ENCODE measurements at places on chromosomes 5 and 9.

GRCh38 chr9:112892981-112893380, 2.3 kb upstream of the SLC46A2 start:
- DNase-seq = no peak

GRCh38 chr5:167008705-167009104, 1282.7 kb upstream of the WWC1 start:
- no peak for DNase-seq

- DNase-seq = no peak
These were observed 146.4 kb upstream of the RETREG1 start for GRCh38 chr5:16763211-16763610.

GRCh38 chr5:174612686-174613085, 111.7 kb upstream of the MSX2 start:
- DNase-seq = no peak

GRCh38 chr9:123954518-123955280, 24.8 kb upstream of the DENND1A start:
- no peak for DNase-seq

DNA sequence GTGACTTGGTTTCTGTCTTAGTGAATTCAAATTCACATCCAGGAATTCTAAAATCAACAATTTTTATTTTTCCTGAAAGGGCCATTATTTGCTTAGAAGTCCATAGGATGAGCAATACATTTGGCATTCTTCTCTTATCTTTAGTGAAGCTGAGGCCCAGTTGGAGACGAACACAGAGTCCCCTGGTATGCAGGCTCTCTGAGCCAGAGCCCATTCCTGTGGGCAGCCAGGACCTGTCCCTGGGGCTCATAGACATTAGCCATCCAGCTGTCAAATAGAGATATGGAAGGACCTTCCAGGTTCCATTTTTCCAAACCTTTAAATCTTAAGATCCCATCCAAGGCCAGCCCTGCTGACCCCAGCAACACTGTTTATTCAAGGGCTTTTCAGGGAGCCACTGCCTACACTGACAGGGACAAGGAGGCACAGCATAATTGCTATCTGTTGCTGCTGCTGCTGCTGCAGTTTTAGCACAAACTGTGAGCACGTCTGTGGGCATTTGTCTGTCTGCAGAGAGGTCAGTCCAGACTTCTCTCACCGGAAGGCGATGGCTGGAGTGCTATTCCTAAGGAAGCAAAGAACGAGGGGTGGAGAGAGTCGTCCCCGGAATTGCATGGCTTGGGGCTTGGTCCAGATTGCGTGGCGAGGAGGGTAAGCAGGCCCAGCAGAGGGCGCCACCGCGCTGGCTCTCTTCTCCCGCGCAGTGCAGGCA, 639.0 kb downstream of the CCDC171 start:
- DNase-seq = peak; percentile 79

DNA sequence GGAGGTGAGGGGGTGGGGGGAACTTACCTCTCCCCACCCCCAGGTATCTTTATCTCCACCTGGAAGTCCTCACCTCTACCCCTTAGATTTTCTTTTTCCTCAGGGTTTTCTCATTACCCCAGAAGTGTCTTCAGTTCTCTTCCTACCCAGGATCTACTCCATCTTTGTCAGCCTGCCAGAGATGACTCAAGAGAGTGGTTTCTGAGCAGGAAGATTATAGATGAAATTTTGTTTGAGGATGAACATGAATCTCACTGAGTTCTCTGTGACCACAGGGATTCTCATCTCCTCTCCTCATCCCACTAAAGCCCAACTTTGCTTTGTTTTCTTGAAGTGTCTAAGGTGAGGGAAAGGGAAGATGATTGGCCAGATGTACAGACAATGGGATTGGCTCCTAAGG, 5.2 kb upstream of the HINT2 start:
- no peak for DNase-seq

DNA sequence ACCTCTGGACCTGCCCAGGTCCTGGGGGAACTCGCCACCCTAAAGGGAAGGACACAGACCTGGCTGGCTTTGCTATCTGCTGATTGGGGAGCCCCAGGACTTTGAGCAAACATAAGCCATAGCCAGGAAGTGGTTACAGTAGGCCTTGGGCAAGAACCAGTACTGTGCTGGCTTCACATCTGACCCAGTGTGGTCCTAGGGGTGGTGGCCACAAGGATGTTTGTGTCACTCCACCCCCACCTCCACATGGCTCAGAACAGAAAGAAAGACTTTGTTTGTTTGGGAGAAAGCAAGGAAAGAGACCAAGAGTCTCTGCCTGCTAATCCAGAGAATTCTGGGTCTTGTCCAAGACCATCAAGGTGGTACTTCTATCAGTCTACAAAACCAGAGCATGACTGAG, 334.2 kb downstream of the SPOCK1 start:
- DNase-seq = no peak

GRCh38 chr5:127176769-127177168, 103.5 kb upstream of the C5orf63 start:
- no peak for DNase-seq

GRCh38 chr9:89801341-89801740, 196.5 kb downstream of the GADD45G start:
- no peak for DNase-seq

GRCh38 chr9:89680547-89681467, 76.0 kb downstream of the GADD45G start:
- DNase-seq = no peak

DNA sequence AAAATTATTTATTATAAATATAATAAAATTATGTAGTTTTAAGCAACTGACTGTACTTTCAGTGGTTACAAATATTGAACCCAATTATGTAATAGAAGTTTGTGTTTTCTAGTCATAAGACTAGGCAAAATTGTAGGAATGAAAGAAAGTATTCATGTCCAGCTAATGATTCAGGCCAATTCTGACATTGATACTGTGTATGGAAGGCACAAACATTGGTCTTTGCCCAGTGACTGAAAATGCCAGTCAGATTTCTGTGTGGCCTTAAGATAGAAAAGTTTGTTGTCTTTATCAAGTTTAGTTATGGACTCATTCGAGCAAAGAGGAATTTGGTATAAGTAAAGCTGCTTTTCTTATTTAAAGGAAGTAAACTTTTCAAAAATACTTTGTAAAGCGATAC, 60.3 kb downstream of the SLC12A2 start:
- no peak for DNase-seq

GRCh38 chr5:135072387-135073281, 38.6 kb upstream of the PITX1 start:
- no peak for DNase-seq

- DNase-seq = no peak
These were observed 672.8 kb downstream of the ACTL7B start for GRCh38 chr9:108182950-108183381.

GRCh38 chr5:147485046-147485445, 24.8 kb downstream of the DPYSL3 start:
- no peak for DNase-seq

GRCh38 chr5:85441853-85442252, 1057.2 kb upstream of the EDIL3 start:
- no peak for DNase-seq

GRCh38 chr9:76895186-76895585, 10.7 kb downstream of the PRUNE2 start:
- DNase-seq = no peak

- DNase-seq = no peak
These were observed 700 bp downstream of the CDO1 start for GRCh38 chr5:115815693-115816225.

DNA sequence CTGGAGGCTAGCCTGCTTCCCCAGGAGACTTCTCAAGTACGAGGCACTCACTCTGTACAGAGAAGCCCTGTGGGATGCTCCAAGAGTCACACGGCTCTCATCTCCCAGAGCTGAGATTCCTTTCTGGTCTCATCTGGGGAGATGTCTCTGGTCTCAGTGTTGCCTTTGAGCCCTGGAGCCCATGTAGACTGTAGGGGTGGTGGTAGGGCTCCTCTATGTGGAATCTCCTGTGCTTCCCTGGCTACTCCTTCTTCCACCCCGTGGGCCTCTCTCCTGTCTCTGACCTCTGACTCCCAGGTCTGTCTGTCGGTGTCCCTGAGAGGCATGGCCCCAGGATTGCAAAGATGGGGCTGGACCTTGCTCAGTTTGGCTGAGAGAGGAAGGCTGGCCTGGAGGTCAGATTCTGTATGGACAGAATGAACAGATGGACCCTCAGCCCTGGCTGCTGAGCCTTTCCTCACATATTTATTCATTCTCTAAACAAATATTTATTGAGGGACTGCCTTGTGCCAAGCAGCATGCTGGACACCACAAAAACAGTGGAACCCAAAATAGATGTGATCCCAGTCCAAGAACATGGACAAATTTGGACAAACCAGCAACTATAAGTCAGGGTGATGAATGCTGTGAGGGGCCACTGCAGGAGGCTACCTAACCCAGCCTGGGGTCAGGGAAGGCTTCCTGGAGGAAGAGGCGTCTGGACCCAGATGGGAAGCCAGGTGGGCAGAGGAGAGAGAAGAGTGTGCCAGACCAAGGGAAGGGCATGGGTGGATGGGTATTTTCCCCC, 2.6 kb downstream of the CCL19 start:
- no peak for DNase-seq

- no peak for DNase-seq
These were observed 10.4 kb upstream of the CMBL start for GRCh38 chr5:10317825-10318682.

DNA sequence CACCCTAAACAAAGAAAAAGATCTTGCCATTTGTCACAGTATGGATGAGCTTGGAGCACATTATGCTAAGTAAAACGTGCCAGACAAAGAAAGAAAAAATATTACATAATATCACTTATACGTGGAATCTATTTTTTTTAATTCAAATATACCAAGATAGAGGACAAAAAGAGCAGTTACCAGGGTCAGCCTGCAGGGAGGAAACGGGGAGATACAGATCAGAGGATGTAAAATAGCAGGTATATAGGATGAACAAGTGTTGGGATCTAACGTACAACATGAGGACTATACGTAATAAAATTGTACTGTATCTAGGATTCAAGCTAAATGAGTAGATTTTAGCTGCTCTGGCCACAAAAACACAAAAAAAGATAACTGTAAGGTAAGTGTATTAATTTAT, 247.5 kb downstream of the TMEM161B start:
- DNase-seq = no peak

DNA sequence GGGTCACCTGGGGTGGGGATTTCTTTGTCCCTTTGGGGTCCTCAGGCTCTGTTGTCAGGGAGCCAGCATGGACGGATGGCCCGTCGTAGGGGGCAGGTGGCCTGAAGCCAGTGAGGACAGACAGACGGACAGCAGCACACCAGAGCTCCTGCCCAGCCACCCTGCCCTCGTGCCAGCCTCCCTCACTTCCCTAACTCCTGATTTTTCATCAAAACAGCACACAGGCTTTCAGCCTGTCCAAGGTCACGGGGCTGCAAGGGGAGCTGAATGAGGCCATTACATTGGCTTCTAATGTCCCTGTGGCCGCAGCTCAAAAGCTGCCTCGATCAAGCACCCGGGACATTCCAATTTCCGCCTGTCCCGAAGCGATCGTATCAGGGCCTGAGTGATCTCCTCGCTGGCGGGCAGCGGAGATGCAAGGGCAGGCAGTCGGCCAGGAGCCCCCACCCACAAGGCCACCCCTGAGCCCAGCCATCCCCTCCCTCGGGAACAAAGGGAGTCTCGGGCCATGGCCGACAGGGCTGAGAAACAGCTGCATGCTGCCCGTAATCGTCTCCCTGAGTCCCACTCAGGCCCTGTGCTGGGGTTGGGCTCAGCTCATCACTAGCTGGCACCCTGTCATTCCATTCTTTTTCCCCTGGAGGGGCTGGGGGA, 50.5 kb upstream of the RNU6ATAC start:
- peak; percentile 45 for DNase-seq

DNA sequence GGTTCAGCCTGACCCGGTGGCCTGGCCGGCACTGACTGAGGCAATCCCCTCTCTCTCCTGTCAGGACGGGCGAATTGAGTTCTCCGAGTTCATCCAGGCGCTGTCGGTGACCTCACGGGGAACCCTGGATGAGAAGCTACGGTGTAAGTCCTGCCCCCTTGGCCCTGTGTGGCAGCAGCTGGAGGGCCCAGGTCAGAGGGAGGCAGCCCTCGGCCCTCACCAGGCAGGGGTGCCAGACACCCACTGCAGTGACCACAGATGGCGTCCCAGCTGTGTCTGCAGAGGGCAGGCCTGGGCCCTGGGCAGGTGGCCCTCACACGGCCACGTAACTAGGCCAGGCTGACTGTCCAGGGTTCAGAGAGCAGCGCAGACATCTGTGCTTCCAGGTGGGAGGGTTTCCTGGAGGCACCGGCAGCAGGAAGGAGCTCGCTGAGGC, 45.9 kb upstream of the HMCN2 start:
- DNase-seq = no peak

- no peak for DNase-seq
These were observed 117.0 kb downstream of the CARTPT start for GRCh38 chr5:71836084-71836483.

- peak; percentile 98 for DNase-seq
These were observed 35.8 kb upstream of the GLDC start for GRCh38 chr9:6681147-6681956.

DNA sequence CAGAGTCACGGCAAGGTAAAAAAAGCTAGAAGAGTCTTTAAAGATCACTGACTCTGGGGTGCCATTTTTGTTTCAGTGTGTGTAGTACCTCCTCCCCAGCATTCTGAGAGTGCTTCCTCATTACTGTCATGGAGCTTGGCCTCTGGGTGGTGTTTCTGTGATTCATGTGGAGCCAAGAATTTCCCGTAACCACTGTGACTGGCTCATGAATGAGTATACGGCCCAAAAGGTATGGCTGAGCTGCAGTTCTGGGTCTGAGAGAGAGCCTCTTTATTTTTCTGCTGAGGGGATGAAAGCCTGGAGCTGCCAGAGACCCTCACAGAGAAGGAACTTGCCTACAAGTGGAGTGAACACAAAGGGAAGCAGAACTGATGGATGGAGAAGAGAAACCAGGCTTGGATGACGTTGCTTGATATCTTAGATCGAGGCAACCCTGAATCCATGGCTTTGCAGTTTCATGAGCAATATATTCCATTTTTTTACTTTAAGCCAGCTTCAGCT, 85.6 kb downstream of the PTTG1 start:
- DNase-seq = no peak

- DNase-seq = no peak
These were observed 12.1 kb downstream of the GRAMD2B start for GRCh38 chr5:126435261-126435660.

GRCh38 chr5:61735531-61735930, 403.5 kb downstream of the ZSWIM6 start:
- no peak for DNase-seq

DNA sequence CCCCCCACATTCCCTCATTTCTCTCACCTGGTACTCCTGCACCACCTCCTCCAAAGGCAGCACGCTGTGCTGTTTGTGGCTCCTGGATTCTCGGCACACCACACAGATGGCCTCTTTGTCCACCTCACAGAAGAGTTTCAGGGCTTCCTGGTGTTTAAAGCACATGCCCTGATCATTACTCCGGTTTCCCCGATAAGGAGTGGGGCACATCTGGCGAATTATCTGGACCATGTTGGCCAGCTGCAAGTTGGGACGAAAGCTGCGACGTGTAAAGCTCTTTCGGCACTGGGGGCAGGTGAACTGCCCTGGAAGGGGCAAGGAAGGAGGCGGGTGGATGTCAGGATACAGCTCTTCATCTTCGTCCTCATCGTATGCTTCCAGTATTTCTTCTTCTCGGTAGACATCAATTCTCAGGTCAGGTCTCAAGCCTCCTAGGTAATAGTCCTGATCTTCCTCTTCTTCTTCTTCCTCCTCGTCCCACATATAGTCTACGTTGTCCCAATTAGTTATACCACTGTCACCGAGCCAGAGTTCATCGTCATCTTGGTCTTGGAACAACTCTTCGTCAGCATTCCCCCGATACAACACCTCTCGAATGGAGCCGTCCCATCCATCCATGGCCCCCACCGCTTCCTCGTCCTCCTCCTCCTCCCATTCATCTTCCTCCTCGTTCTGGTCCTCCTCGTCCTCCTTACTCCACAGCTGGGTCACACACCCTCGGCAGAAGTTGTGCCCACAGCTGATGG, 796 bp downstream of the TRIM52 start:
- no peak for DNase-seq

Measured in lower lobe of right lung (tissue), 2 donors.